ENCODE measurements at places on chromosomes 2 and 18.

GRCh38 chr2:127089478-127090235 lies 17.3 kb downstream of the BIN1 start:
- no peak for DNase-seq

DNA sequence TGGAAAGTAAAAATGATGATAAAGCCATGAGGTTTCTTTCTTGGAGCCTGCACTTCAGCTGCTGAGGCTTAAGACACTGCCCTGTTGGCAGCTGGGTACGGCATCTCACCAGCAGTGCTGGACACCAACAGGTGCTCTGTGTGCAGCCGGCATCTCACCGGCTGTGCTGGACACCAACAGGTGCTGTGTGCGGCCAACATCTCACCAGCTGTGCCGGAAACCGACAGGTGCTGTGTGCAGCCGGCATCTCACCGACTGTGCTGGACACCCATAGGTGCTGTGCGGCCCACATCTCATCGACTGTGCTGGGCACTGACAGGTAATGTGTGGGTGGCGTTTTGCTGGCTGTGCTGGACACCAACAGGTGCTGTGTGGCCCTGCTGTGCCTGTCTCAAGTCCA lies 190.8 kb downstream of the TMEM18 start:
- DNase-seq: no peak

- DNase-seq: no peak
These were observed 32.8 kb upstream of the BIN1 start for GRCh38 chr2:127139766-127140165.

DNA sequence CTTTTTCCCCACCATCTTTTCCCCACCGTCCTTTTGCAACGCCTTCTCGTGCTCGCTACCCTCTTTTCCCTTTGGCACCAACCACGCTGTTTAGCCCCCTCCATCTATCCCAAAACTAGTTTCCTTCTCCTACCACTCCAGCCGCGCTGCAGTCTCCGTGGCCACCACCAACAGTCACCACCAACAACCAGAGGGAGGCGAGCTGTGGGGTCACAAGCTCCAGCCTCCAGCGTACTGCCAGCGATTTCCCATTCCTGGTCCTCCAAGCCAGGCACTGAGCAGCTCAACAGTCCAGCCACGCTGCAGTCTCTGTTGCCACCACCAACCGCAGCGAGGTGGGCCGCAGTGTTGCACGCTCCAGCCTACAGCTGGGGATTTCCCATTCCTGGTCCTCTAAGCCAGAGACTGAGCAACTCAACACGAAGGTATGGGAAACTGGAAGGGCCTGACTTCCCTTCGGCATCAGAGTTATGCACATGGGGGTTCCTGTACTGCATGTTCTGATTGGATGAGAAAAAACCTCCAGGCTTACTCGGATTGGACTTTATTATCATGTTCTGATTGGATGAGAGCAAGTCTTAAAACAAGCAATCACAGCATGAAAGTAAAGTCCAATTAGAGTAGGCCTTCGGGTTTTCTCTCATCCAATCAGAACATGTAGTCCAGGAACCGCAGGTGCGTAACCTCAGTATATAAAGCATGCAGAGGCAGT lies 42.3 kb upstream of the IMP4 start:
- DNase-seq: no peak

DNA sequence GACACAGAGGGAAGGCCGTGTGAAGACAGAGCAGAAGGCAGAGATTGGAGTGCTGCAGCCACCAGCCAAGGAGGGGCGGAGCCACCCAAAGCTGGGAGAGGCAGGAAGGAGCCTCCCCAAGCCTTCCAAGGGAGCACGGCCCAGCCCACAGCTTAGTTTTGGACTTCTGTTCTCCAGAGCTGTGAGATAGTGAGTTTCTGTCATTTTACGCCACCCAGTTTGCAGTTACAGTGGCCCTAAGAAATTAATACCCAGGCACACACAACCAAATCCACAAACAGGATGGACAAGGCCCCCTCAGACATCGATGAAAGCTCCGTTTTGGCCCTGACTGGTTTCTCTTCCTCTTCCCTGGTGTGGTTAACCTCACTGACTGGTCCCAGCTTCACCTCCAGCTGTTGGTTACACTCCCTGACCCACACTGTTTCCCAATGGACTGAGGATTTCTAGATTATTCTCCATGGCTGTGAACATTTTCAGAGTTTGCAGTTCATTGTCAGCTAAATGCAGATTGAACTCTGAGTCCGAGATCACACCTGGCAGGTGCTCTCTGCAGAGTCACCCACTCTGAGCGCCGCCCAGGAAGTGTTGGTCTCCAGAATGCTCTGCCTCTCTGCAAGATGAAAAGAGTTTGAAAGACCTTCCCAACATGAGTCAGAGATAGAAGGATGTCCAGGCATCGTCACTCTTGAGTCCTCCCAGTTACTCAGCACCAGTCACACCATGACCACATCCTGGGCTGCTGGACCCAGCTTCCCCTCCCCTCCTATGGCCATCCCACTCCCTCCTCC lies 100.2 kb downstream of the TWIST2 start:
- DNase-seq: no peak
